ENCODE measurements at places on chromosomes 5 and 9.

- DNase-seq = no peak
Measured at GRCh38 chr5:26023361-26023760, 1015.0 kb downstream of the CDH9 start.

GRCh38 chr5:54821445-54822323, 163.7 kb downstream of the ESM1 start:
- DNase-seq = peak; percentile 43

DNA sequence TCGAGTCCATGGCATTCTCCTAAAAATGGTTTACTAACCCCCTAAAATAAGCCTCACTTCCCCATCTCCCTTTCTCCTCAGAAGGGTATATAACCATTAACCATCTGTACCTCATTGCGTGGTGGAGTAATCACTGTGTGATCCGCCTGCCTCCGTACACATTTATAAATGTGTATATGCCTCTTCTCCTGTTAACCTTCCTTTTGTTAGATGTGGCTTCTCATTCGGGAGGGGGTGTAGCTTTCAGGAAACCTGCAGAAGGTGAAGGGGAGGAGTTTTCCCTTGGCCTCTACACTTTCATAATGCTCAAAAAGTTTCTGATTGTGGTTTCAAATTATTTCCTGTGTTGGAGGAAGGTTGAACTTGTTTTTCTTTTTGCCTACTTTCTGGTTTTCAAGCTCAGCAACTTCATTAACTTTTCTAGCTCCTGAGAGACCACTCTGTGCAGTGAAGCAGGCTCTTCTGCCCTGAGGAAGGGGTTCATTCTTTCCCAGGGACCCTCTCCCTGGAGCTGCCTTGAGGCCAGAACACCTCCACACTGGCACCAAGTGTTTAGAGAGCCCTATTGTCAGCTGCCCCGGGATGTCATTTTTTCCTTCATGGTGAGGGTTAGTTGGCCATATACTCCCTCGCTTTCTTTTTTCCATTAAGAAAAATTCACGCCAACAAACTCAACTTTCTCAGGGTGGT, 46.9 kb downstream of the RASGRF2 start:
- no peak for DNase-seq

DNA sequence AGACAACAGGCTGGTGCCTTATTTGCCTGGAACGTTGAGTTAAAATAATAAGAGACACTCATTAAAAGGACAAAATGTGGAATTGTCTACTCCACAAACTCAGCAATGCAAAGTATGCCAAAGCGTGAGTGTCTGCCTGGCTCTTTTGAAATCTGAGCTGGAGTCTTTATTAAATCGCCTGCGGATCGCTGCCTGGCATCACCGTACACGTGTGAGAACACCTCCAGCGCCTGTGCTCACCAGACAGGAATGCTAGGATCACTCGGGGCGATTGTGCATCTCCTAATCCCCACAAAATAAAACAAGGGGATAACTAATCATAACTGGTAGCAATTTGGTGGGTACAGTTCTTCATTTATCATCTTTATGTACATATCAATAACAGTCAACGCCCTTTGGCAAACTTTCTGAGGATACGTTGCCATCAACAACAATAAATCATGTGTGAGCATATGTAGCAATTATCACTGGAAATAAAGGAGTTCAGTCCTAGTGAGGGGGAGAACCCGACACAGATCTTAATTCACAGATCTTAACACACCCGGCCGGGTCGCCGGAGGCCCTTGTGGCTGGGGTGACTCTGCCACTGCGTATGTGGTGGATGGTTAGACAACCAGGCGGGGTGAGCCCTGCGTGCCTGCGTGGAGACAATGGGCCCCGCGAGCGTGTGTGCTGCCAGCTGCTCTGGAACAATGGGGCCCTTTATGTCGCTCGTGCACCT, 284.9 kb upstream of the IRX1 start:
- DNase-seq = peak; percentile 89

GRCh38 chr9:38096238-38096805, 27.3 kb upstream of the SHB start:
- DNase-seq = no peak

- DNase-seq = peak; percentile 59
Measured at GRCh38 chr5:14901462-14902051, 30.0 kb upstream of the ANKH start.

- peak; percentile 14 for DNase-seq
Measured at GRCh38 chr5:124162767-124163532, 583.5 kb downstream of the ZNF608 start.

DNA sequence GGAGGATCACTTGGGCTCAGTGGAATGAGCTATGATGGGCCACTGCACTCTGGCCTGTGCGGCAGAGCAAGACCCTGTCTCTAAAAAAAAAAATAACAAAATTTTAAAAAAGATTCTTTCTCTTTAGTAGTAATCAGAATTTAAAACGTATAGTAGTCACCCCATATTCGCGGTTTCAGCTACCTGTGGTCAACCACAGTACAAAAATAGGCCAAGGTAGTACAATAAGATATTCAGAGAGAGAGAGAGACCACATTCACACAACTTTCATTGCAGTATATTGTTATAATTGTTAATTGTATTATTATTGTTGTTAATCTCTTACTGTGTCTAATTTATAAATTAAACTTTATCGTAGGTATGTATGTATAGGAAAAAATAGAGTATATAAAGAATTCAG, 18.7 kb downstream of the INIP start:
- no peak for DNase-seq

- no peak for DNase-seq
Measured at GRCh38 chr5:110913221-110913620, 158.3 kb upstream of the TSLP start.

DNA sequence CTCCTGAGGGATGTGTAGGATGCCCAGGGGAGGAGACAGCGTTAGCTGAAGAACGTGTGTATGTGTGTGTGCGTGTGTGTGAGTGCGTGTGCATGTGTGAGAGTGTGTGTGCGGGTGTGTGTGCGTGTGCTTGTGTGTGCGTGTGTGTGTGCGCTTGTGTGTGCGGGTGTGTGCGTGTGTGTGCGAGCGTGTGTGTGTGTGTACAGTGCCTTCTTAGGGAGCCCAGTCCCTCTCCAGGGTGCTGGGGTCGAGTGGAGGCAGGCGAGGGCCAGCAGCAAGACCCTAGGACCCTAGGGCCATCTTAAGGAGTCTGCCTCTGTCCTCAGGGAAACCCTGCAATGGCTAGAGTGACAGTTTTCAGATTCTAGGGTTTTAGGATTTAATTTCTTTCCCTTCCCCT, 26.0 kb upstream of the STXBP1 start:
- no peak for DNase-seq

GRCh38 chr5:93967923-93968322, 226.5 kb upstream of the POU5F2 start:
- DNase-seq = no peak

- no peak for DNase-seq
Measured at GRCh38 chr5:139379626-139380449, 3.3 kb downstream of the SLC23A1 start.

GRCh38 chr9:114282926-114283325, 40.0 kb upstream of the ORM1 start:
- peak; percentile 96 for DNase-seq
